ENCODE measurements at places on chromosomes 11 and 22. TPM values are rescaled to one million over a fixed set of nuclear protein-coding genes. Genes with fewer than 3 reads are reported as not detected.

DRD4 gene
- 0.19 TPM for total RNA-seq

CASP1 gene
- 4.3 TPM for total RNA-seq

DNA sequence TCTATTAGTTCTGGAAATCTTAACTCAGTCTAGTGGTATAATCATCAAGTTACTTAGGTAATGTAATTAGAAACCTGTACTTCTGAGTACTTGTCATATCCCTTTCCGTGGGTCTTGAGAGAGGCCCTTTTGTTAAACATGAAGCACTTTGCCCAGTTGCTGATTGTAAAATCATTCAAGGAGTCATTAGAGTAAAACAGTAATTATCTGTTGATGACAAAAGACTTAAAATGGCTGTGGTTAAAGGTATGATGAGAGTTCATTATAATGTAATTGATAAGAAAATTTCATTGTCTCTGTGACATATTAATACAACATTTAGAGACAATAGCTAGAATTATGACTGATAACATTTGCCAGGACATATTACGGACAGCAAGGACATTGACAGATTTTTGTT lies 34.3 kb downstream of the PRR5L start:
- no peaks in the 10 kb centered on the region for H3K36me3 ChIP-seq
- no peak overlapping the region for H3K4me3 ChIP-seq
- no peak overlapping the region for H3K27ac ChIP-seq
- H3K27me3 ChIP-seq, result no peaks in the 10 kb centered on the region
- H3K4me1 ChIP-seq, result no peaks in the 10 kb centered on the region

DNA sequence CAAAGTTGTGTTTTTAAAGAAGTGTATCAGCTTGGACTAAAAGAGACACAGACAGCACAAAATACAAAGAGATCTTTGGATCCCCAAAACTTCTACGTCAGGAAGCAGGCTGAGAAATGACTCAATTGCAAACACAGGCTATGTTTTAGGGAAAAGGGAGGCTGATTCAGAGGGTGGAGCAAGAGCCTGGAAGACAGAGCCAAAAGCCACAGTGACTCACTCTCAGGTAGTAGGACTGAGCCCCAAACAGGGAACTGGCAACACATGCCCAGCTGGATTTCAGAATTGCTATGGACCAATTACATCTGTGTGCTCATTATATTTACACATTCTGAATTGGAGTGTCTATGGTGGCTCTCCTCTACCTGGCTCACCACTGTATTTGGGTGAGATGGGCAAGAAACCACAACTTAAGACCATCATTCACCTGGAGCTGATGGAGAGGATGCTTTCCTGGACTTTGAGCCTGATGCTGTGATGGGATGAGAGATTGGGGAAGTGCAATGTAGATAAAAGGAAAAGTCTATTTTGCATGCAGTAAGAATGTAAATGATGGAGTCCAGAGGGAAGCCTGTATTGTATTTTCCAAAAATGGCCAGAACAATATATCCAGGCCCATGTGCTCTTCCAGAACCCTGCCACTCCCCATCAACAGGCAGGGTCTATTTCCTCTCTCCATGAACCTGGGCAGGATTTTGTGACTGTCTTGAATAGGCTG lies 20.8 kb upstream of the LINC01488 start:
- H3K36me3 ChIP-seq, result no peaks in the 10 kb centered on the region
- H3K4me3 ChIP-seq, result no peak overlapping the region
- no peak for DNase-seq

TRPM5 gene
- total RNA-seq, result not detected

- no peaks in the 10 kb centered on the region for H3K27me3 ChIP-seq
- peak; percentile 24 for DNase-seq
- peak overlapping the region; percentile 59 for H3K27ac ChIP-seq
- no peak overlapping the region for H3K4me3 ChIP-seq
- no peaks in the 10 kb centered on the region for H3K4me1 ChIP-seq
- H3K36me3 ChIP-seq, result no peaks in the 10 kb centered on the region
Observed at GRCh38 chr11:14554959-14555358, 34.8 kb upstream of the PSMA1 start.

DNA sequence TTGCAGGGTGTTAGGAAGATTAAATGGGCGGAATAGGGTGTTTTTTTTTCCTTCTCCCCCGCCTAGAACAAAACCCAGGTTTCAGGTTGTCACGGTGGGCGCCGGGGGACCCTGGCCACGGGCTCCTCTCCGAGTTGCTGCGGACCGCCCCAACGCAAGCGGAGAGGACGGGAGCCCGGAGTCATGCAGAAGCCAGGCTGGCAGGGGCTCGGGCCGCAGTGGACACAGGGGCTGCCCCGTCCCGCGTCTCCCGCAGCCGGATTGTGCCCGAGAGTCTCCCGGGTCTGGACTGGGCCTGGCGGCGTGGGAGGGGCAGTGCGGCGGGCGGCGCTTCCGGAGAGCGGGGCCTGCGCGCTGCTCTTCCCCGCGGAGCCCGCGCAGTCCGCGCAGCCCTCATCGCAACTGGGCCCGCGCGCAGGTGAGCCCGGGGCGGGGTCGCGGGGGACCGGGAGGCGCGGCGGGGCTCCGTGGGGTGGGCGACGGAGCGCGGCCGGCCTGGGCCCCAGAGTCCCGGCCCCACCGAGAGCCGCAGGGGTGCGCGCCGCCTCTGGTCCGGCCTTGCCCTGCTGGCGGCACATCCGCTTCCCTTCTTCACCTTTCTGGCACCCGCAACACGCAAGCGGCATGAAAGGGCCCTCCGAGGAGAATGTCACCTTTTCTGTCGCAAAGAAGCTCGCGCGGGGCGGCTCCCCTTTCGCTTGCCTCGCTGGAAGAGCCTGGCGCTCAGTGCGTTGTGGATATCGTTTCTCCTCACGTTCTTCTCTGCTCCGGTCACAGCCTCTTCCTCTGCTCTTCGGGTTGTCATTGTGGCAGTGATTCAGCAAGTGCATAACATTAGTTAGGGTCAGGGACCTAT lies at the start of gene TIRAP:
TSS of gene TIRAP (plus strand) at position 358 of the 856 bp plus-strand sequence. CDS start 7,802 bp downstream, outside the sequence.
- H3K4me1 ChIP-seq, result peaks cover 22% of the 10 kb centered on the region
- peak; percentile 79 for DNase-seq
- peak within 1 kb of the TSS; percentile 97 for H3K27ac ChIP-seq
- no peaks in the 10 kb centered on the region for H3K27me3 ChIP-seq
- peak within 1 kb of the TSS; percentile 49 for H3K4me3 ChIP-seq

ESRRA gene
- 133 TPM for total RNA-seq

UPK3A gene
- not detected for total RNA-seq

TSG101 gene
- total RNA-seq, result 67.9 TPM

GRCh38 chr11:96614101-96614500 lies 224.3 kb downstream of the JRKL start:
- H3K4me1 ChIP-seq, result no peaks in the 10 kb centered on the region
- no peak overlapping the region for H3K4me3 ChIP-seq
- H3K36me3 ChIP-seq, result no peaks in the 10 kb centered on the region
- no peaks in the 10 kb centered on the region for H3K27me3 ChIP-seq
- no peak for DNase-seq

KRTAP5-1 gene
- not detected for total RNA-seq

GRCh38 chr11:68340784-68341556 lies 28.6 kb downstream of the LRP5 start:
- no peak for DNase-seq
- H3K36me3 ChIP-seq, result no peaks in the 10 kb centered on the region
- no peaks in the 10 kb centered on the region for H3K27me3 ChIP-seq
- H3K27ac ChIP-seq, result no peak overlapping the region

PAMR1 gene
- 12.2 TPM for total RNA-seq

- no peak overlapping the region for H3K27ac ChIP-seq
- no peak for DNase-seq
- no peaks in the 10 kb centered on the region for H3K27me3 ChIP-seq
- H3K4me3 ChIP-seq, result no peak overlapping the region
Observed at GRCh38 chr11:47121056-47121455, 55.6 kb downstream of the ARFGAP2 start.

- no peak overlapping the region for H3K27ac ChIP-seq
- no peak overlapping the region for H3K4me3 ChIP-seq
- H3K27me3 ChIP-seq, result no peaks in the 10 kb centered on the region
- DNase-seq, result no peak
- H3K4me1 ChIP-seq, result no peaks in the 10 kb centered on the region
Observed at GRCh38 chr11:22922672-22923071, 62.4 kb upstream of the CCDC179 start.

ANGPTL5 gene
- 0.17 TPM for total RNA-seq

GRCh38 chr11:100687630-100688395 lies 725 bp downstream of the ARHGAP42 start:
- peak overlapping the region; percentile 84 for H3K27ac ChIP-seq
- peak; percentile 66 for DNase-seq
- no peaks in the 10 kb centered on the region for H3K27me3 ChIP-seq
- peak overlapping the region; percentile 76 for H3K4me3 ChIP-seq
- peaks cover 45% of the 10 kb centered on the region for H3K4me1 ChIP-seq

VPS26B gene
- 38.3 TPM for total RNA-seq

DNA sequence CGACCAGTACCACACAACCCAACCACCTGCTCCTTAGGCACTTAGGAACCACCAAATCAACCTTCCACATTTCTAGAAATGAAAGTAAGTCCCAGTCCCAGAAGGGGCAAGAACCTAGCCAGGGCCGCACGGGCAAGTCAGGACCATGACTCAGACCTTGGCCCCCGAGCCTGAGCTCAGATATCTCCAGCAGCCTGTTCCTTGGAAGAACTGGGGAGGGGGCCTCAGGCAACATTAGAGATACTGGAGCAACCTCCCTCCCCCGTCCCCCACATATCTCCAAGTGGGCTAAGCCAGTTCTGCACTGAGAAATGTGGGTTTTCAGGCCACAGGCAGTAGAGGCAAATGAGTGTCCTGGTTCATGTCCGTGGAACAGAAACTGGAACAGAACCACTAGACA lies 7.7 kb downstream of the ARAP1 start:
- H3K27ac ChIP-seq, result no peak overlapping the region
- no peak overlapping the region for H3K4me3 ChIP-seq
- H3K36me3 ChIP-seq, result no peaks in the 10 kb centered on the region
- H3K27me3 ChIP-seq, result no peaks in the 10 kb centered on the region
- DNase-seq, result no peak
- peaks cover 17% of the 10 kb centered on the region for H3K4me1 ChIP-seq

DNA sequence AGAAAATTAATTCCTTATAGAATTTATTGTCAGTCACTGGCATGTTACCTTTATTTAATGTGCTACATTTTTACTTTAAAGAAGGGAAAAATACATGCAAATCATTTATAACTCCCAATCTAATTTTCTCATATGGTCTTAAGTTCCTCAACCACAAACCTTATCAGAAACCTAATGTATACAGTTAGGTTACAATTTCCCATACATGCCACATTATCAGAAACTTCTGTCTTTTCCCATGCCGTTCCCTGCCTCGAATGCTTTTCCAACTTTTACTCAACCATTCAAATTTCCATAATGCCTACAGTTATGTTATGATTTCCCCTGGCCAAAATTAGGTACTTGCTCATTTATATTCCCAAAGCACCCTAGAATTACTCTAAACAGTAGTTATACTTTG lies 13.5 kb downstream of the RSF1 start:
- no peaks in the 10 kb centered on the region for H3K27me3 ChIP-seq
- DNase-seq, result no peak
- no peaks in the 10 kb centered on the region for H3K36me3 ChIP-seq
- no peak overlapping the region for H3K27ac ChIP-seq
- H3K4me1 ChIP-seq, result peaks cover 12% of the 10 kb centered on the region

OR2D2 gene
- total RNA-seq, result not detected

DNA sequence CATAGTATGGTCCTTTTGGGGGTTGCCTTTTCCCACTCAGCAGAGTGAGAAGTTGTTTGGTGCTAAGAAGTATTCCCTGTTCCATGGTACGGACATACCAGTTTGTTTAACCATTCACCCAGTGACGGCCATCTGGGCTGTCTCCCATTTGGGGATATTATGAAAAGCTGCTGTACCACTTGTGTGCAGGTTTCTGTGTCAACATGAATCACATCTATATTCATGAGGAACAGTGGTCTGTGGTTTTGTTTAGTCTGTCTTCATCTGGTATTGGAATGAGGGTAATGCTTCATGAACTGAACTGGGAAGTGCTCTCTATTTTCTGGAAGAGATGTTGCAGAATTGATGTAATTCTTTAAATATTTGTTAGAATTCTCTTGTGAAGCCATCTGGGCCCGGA lies 89.5 kb downstream of the TRMU start:
- DNase-seq, result no peak
- peaks cover 8% of the 10 kb centered on the region for H3K4me1 ChIP-seq
- H3K27ac ChIP-seq, result no peak overlapping the region
- no peak overlapping the region for H3K4me3 ChIP-seq
- H3K36me3 ChIP-seq, result no peaks in the 10 kb centered on the region
- H3K27me3 ChIP-seq, result no peaks in the 10 kb centered on the region

GRCh38 chr11:68038718-68039525 lies at the start of gene TCIRG1:
Gene TCIRG1 (plus strand): TSS chr11:68039025. CDS start chr11:68041272, 2,247 bp downstream.
- H3K36me3 ChIP-seq, result peaks cover 17% of the 10 kb centered on the region
- H3K4me1 ChIP-seq, result peaks cover 46% of the 10 kb centered on the region
- DNase-seq, result peak; percentile 91
- H3K4me3 ChIP-seq, result peak within 1 kb of the TSS; percentile 70
- H3K27me3 ChIP-seq, result no peaks in the 10 kb centered on the region
- peak within 1 kb of the TSS; percentile 94 for H3K27ac ChIP-seq

C1QTNF4 gene
- total RNA-seq, result not detected

DNA sequence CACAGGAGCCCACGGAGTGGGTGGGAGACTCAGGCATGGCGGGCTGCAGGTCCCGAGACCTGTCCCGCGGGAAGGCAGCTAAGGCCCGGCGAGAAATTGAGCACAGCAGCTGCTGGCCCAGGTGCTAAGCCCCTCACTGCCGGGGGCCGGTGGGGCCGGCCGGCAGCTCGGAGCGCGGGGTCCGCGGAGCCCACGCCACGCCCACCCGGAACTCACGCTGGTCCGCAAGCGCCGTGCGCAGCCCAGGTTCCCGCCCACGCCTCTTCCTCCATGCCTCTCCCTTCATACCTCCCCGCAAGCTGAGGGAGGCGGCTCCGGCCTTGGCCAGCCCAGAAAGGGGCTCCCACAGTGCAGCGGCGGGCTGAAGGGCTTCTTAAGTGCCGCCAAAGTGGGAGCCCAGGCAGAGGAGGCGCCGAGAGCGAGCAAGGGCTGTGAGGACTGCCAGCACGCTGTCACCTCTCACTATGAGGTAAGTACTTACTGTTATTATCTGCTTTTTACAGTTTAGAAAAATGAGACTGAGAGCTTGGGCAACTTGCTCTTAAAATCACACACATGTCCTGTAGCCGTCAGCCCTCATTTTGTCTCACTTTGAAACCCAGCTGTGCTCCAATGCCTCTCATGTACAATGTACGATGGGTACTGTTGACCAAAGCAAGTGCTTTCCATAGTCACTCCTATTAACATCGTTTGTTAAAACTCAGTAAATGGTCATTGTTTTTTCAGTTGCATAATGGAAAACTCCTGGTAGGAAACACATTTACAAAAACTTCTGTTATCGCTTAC lies 12.2 kb upstream of the OR10D3 start:
- no peak for DNase-seq
- no peak overlapping the region for H3K4me3 ChIP-seq
- H3K4me1 ChIP-seq, result no peaks in the 10 kb centered on the region
- H3K36me3 ChIP-seq, result no peaks in the 10 kb centered on the region
- H3K27ac ChIP-seq, result no peak overlapping the region
- peaks cover 4% of the 10 kb centered on the region for H3K27me3 ChIP-seq

TCN2 gene
- total RNA-seq, result 12.3 TPM

GRCh38 chr11:3803726-3804495 lies 4.4 kb upstream of the PGAP2 start:
- no peaks in the 10 kb centered on the region for H3K27me3 ChIP-seq
- no peak for DNase-seq
